Hematopoietic multipotent progenitor cell treated with erythropoietin and hydrocortisone succinate and interleukin-3 and kit ligand, for 6 days (in vitro differentiated cells): ENCODE measurements at places on chromosomes 2 and 18.

DNA sequence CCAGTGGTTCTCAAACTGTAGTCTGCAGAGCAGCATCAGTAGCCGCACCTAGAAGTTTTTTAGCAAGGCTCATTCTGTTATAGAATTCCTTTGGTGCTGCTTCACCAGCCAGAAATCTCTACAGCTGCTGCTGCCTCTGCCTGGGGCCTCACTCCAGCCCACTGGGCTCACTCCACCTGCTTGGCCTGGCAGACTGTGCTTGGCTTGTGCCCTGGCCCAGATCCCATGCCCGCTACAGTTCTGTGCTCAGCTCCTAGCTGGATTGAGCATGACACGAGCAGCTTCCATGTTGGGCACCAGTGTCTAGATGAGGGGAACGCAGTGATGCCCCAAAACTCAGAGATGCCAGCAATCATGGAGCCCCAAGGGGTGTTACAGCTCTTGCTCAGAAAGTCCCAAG lies 22.6 kb downstream of the MAPK4 start:
- no peak for DNase-seq

DNA sequence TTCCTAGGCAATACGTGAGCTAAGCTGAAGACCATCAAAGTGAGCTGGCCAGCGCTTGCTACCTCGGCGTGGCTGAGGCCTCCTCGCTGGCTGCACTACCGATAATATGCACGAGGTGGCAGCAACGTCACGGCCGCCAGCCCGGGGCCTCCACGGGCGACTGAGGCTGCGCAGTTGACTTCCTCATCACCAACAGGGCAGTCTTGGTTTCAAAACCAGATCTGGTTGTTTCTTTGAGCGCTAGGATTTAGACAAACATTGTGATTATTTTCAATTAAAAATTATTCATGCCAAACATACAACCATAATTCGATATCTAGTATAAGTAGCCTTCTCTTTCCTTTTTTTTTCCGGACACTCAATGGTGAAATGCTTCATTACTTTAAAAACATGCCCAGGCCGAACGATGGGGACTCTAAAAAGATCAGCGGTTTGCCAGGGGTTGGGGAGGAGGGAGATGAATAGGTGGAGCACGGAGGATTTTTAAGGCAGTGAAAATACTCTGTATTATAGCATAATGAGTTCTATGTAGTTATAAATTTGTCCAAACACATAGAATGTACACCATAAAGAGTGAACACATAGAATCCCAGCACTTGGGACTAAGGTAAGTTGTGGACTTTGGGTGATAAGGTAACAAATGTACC lies 52.0 kb downstream of the CYBRD1 start:
- peak; percentile 84 for DNase-seq

DNA sequence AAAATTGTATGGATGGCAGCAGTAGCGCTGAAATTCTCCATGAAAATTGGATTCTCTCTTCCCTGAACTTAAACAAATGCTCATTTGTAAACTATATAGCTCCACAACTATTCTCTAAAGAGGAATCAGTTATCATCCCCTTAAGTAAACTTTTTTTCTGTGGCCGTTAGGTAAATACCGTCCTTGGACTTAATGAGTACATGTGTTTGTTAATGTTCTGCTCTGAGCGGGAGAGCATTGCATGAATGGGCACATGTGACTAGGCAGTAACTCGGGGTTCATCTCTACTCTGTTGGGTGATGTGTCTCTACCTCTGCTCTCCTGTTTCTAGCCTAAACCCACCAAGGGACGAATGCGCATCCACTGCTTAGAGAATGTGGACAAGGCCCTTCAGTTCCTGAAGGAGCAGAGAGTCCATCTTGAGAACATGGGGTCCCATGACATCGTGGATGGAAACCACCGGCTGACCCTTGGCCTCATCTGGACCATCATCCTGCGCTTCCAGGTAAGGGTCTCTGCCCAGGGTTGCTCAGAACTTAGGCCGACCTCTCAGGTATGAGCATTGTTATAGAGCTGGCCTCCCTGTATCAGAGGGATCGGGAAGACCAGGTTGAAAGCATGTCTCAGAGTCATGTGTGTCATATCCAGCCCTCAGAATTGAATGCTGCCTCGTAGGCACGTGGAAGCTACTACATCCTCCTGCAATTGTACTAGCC lies 111.5 kb upstream of the EML6 start:
- no peak for DNase-seq

DNA sequence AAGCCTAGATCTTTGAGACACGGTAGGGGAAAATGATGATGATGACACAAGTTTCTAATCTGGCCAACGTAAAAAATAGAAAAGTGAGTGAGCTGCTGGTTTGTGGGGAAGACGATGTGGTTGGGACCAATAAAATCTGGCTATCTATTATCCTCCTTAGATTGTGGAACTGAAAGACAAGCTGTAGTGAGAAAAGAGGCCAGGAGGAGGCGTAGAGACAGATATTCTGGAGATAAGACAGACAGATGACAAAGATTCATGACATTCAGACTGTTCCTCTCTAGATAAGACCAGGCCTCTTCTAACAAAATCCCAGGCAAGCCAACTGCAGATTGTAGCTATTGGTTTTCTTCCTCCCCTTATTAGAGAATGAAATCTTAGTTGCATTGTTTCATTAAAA lies 376.3 kb upstream of the UBE2E3 start:
- peak; percentile 36 for DNase-seq

- no peak for DNase-seq
These were observed 15.6 kb upstream of the LAMA1 start for GRCh38 chr18:7133181-7133580.

GRCh38 chr18:58937887-58938267 lies 73.2 kb downstream of the ZNF532 start:
- no peak for DNase-seq

DNA sequence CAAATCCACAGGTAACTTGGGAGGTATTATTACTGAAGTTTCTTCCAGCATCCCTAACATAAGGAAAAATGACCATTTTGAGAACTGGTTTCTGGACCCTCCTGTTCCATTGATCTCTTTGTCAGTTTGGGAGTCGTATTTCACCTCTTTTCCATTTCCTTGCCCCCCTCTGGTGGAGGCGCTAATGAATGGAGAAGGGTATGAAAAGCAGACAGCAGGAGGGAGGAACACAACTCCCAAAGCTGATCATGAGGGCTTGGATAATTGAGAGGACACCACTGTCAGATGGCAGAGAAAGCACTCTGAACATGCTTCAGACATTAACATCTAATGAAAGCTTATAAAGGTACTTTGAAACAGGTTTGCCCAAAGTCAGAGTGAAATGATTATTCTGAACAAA lies 56.6 kb upstream of the TLK1 start:
- DNase-seq: no peak

GRCh38 chr2:143694335-143694734 lies 565.1 kb downstream of the ARHGAP15 start:
- peak; percentile 86 for DNase-seq

- DNase-seq: no peak
These were observed 504.7 kb downstream of the ERBB4 start for GRCh38 chr2:212033888-212034287.

GRCh38 chr2:7497178-7497577 lies 580.0 kb downstream of the RNF144A start:
- no peak for DNase-seq

GRCh38 chr18:49250816-49251388 lies 209.5 kb downstream of the DYM start:
- peak; percentile 60 for DNase-seq

DNA sequence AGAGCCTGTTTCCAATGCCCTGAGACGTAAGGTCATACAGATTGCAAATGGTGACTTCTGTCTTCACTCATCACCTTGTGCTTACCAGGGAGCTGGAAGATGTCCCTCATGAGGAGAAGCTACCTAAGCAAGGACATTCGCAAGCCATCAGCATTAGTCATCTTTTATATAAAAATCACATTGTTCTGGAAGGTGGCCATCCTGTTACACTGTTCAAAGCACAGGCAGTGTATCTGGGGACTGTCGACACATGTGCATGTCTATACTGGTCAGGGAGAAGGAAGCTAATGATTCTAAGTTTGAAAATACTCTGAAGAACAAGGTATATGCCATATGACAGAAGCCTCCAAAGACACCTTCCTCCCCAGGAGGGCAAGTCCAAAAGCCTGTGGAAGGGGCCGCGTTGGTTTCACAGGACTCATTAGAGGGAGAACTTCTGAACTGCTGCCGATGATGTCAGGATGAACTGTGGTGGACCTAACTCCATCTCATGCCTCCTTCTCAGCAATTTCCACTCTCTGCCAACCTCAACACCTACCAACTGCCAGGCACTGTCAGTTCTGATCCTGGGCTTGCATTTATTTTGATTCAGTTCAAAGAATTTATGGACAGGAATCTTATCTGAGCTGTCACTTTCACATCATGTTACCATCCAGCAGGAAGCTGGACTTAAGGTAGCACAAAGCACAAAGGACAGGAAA lies 39.4 kb downstream of the DNER start:
- DNase-seq: no peak
